Fibroblast of skin of left quadriceps (primary cell): ENCODE measurements at places on chromosomes 7 and 10.

DNA sequence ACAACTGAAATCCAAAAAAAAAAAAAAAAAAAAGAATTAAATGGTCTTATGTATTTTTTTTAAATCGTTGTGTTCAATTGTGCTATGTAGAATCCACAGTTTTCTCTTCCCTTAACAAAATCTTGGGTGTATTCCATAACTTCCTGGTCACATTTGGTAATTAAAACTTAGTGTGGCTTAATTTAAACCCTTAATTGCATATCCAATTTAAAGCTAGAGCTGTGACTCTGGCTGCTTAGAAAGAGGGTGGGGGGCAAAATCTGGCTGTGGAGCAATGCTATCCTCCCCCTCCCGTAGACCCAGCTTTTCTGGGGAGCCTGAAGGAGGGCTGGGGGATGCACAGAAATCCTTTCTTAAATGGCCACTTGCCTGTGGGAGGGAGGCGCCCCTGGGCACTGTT, 695.1 kb downstream of the INHBA start:
- DNase-seq, result no peak

GRCh38 chr7:105662998-105663397, 81.7 kb upstream of the EFCAB10 start:
- DNase-seq, result no peak

DNA sequence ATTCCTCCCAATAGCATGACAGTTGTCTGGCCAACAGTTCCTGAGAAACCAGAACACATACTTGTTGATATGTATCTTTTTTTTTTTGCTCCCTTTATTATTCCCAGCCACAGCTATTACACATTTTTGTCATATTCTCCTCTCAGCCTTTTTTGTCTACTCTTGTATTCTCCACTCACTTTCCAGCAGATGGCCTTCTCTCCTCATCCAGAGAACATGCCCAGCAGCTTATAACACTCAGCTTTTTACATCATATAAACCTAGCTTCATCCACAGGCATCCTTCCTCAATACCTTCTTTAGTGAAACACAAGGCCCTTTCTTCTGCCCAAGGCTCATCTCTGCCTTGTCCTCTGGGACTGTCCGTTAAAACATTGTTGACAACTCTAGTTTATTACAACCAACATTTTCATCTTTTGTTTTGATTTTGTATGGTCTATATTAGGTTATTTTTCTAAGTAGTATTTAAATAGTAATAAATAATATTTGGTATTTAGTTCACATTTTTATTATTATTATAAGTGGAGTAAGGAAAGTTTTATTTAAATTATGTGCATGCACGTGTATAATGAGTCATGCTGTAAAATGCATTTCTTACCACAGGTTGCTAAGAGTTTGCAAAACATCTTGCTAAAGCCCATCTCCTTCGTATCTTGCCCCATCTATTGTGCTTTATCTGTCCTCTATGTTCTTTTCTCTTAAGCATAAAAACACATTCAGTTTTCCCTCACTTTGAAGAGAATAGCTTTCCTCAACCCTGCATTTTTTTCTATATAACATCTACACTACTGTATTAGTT, 101.5 kb downstream of the ORC5 start:
- DNase-seq, result no peak

- no peak for DNase-seq
These were observed 133.7 kb upstream of the TNS3 start for GRCh38 chr7:47715631-47716068.

DNA sequence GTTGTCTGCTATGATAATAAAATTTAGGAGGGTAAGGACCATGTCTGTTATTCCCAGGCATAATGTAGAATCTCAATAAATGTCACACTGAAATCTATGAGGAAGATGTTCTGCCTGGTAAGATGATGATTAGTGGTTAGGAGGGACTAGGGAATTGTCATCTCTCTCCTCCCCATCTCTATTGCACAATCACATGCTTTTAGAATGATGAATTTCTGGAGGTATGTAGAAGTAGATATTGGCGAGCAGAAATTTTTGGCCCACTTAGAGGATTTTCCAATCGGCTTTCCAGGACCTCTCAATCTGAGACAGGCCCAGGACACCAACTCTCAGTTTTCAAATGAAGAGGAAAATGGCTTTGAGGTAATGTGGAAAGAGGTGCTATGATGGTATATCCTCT, 2.0 kb upstream of the PITX3 start:
- DNase-seq, result peak; percentile 77

GRCh38 chr10:43252166-43252782, 14.6 kb downstream of the RASGEF1A start:
- no peak for DNase-seq

DNA sequence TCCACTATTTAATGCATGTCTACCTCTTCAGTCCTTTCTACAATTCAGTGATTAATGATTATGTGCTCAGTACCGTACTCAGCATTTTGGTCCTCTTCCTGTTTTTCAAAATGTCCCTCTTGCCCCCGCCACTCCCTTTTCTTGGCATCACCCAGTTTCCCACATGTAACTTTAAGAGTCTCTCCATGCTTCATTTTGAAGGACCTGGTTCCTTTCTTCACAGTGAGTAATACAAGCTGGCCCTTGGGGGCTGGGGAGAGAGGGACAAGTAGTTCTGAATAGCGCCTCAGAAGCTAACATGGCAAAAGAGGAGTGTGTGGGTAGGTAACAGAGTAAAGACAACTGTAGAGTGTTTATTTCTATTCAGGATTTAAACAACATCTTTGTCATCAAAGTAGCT, 34.6 kb upstream of the SLIT1 start:
- no peak for DNase-seq

- DNase-seq, result no peak
These were observed 178.4 kb downstream of the ARHGAP12 start for GRCh38 chr10:31749981-31750840.

- no peak for DNase-seq
These were observed 68.6 kb downstream of the NSUN6 start for GRCh38 chr10:18582803-18583202.

DNA sequence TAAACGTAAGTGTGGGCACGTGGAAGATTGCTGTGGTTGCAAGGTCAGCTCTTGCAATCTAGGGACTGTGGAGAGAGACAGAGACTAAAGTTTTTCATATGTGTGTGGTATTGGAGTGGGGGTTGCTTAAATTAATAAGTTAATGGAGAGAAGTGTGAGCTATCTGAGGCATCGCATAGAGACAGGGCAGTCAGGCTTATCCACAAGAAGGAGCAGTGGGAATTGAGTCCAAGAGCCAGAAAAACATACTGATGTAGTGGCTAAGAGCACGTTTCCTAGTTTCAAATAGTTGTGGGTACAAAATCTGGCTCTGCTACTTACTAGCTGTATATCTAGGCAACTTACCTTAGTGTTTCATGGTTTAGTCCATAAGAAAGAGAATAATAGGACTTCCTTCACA, 65.8 kb downstream of the SORCS3 start:
- no peak for DNase-seq

- DNase-seq, result no peak
These were observed 129.2 kb downstream of the APBB1IP start for GRCh38 chr10:26567351-26567721.

- DNase-seq, result no peak
These were observed 24.7 kb upstream of the MSMB start for GRCh38 chr10:46070749-46071148.

DNA sequence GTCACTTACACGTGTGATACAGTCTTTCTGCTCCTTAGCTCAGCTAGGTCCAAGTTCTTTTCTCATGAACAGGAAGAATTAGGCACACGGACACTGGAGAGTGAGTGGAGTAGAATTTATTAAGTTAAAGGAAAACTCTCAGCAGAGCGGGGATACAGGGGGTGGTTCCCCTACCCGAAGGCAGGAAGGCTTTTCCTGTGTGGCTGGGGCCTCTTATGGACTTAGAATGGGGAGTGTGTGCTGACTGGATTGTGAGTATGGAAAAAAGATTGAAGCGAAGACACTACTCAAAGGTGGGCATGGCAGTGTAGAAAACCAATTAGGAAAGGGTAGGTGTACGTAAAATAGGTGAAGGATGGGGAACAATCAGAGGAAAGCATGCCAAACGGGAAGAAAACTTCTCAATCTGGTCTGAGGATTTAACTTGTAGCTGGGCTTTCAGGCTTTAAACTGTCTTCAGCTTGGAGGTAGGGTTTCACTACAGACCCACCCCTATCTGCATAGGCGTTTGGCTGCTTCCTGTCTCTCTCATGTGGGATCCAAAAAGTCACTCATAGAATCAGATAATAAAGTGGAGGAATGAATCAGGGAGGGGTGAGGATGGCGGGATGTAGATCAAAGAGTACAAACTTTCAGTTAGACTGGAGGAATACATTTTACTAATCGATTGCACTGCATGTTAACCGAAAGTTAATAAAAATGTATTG, 104.2 kb downstream of the ANKRD7 start:
- DNase-seq, result no peak

DNA sequence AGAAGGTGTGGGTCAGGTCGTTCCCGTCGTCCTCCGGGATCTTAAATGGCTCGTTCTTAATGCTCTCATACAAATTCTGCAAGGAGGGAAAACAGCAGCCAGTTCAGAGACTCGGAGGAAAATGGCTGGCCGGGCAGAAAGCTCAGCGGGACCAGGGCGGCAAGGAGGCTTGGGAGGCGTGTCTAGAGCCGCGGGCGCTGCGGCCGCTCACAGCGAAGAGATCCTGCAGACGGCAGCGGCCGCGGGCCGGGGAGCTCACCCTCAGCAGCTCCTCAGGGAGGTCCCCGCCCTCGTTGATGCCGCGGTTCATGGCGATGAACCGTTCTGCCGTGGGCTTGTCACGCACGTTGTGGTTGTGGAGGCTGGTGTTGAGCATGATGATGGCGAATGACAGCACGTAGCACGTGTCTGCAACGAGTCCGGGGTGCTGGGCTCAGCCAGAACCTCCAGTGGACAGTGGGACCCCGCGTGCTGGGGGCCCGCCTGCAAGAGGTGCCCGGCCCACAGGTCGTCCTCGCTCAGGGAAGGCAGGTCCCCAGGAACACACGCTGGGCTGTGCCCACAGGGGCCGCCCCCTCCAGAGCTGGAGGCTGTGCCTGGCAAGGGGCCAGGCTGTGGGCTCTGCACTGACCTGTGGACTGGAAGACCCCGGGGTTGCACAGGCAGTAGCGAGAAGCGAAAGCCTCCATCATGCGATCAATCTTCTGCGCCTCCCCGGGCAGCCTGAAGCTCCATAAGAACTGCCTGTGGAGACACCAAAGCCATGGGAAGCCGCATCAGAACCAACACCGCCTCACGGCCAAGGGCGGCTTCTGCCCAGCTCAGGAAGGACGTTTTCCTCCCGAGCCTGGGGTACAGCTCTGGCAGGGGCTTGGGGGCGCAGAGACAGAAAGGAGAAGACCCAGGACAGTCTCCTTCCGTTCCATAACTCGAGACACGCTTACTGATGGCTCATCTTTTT, 101.6 kb downstream of the CYTH3 start:
- DNase-seq, result no peak

GRCh38 chr10:113027574-113028455, 77.8 kb downstream of the TCF7L2 start:
- no peak for DNase-seq

DNA sequence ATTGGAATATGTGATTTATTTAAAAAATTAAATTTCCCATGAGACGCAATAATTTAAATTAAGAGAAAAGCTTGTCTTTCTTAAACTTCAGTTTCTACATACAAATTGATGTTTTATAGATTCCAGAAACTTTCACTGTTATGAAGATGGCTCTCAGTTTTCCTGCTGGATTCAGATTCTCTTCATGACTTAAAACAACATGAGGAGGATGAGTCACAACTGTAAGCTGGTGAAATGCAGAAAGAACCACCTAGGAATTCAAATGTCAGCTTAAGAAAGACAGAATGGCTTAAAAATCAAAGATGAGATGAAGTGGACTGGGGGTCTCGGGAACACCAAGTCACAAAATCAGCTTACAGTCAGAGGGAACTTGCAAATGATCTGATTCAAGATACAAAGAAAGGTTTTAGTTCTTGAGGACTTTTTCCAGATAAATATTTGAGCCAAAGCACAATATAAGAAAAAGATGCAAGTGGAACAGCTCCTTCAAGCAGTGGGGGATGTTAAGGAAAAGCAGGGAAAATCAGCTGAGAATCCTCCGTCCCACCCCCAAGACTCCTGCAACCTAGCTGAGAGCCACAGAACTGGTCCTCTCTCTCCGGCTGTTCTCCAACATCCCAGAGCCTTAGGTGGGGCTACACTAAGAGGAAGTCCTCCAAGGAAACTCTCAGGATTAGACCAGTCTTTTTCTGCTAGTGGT, 279.8 kb downstream of the KCNMA1 start:
- DNase-seq, result peak; percentile 38

DNA sequence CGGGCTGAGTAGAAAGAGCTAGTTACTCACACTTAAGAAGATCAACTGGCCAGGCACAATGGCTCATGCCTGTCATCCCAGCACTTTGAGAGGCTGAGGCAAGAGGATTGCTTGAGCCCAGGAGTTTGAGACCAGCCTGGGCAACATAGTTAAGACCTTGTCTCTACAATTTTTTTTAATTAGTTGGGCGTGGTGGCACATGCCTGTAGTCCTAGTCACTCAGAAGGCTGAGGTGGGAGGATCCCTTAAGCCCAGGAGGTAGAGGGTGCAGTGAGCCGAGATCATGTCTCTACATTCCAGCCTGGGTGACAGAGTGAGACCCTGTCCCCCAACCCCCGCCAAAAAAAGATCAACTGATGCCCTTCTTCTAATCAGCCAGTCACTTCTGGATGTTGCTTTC, 74.6 kb upstream of the ATP6V0A4 start:
- no peak for DNase-seq

- DNase-seq, result no peak
These were observed 61.0 kb downstream of the STEAP1B start for GRCh38 chr7:22438994-22439393.

- DNase-seq, result peak; percentile 80
These were observed 65.8 kb downstream of the PIP4K2A start for GRCh38 chr10:22648547-22648961.

- no peak for DNase-seq
These were observed 13.3 kb upstream of the RPA3 start for GRCh38 chr7:7731732-7732131.

GRCh38 chr7:80499350-80499953, 12.4 kb downstream of the GNAT3 start:
- DNase-seq, result peak; percentile 52

GRCh38 chr7:22390516-22390915, 33.6 kb upstream of the RAPGEF5 start:
- no peak for DNase-seq

GRCh38 chr10:71006506-71006905, 118.1 kb upstream of the PCBD1 start:
- no peak for DNase-seq

- no peak for DNase-seq
These were observed 210.5 kb downstream of the TWIST1 start for GRCh38 chr7:18906901-18907300.

DNA sequence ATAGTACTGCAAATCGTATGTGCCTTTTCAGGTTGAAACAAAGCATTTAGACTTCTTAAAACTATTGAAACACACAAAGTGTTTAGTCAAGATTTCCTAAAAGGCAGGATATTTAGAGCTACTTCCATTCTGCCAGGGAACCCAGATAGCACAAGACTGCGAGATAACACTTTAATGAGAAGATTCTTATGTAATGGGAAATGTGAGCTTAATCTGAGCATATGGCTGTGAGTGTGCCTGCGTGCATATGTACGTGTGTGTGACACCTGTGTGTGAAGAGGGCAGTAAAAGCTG, 14.3 kb upstream of the JCAD start:
- no peak for DNase-seq
